ENCODE measurements at places on chromosomes 1 and 21.

DNA sequence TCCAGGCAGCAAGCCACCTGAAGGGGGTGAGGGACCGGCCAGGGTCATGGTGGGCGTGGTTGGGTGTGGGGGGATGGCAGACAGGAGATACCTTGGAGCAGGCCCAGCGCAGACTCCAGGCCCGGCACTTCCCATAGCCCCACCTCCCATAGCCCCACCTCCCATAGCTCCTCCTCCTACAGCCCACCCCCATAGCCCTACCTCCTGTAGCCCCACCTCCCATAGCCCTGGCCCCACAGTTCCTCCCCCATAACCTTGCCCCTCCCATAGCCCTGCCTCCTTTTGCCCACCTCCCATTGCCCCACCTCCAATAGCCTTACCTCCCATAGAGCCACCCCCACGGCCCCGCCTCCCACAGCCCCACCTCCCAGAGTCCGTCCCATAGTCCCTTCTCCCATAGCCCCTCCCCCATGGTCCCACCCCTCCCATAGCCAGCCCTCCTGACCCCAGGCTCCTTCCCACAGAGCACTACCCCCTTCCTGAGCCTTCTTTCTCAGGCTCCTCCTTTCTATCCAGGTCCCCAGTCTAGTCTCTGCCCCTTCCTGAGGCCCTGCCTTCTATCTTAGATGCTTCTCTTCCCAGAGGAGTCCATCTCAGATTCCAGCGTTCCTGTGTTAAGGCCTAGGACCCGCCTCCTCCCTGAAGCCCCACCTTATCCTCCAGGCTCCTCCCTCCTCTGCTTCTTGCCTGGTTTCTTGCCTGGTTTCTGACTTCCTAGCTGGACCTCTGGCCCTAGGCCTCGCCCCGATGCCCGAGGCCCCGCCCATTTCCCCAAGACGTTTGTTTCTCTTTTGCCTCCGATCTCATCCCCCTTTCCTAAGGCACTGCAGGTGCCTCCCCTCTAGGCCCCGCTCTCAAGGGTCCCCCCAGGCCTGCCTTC, 46.8 kb downstream of the PTPRU start:
- DNase-seq, result peak; percentile 22

DNA sequence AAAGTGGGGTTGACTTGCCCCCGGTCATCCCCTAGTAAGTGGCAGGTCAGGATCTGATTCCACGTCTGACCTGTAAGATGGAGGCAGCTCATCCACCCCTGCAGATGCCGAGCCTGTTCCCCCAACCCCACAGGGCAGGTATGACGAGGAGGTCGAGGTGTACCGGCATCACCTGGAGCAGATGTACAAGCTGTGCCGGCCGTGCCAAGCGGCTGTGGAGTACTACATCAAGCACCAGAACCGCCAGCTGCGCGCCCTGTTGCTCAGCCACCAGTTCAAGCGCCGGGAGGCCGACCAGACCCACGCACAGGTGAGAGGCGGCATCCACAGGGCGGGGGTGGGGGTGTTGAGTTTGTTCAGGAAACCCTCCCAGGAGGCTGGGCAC, 9.6 kb downstream of the TMEM201 start:
- DNase-seq, result no peak

DNA sequence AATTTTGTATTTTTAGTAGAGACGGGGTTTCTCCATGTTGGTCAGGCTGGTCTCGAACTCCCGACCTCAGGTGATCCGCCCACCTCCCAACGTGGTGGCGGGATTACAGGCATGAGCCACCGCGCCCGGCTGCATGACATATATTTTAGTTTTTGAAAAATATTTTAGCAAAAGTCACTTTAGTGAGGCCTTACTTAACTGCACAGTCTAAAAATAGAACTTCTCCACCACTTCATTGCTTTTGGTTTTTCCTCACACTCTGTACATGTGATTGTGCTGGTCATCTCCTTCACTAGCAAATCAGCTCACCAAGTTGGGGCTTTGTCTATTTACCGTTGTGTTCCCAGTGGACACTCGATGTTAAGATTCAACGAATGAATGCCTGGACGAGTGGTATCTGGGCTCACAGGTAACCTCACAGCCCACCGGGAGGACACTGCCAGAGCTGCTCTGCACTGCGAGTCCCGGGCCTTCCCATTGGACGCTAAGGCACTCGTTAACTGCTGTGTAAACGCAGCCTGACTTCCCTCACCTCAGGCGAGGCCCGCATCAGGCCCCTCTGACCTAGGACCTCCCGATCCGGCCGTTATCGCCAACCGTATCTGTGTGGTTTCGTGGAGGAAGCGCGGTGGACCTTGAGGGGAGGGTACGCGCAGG, 14.0 kb upstream of the ZNF692 start:
- peak; percentile 44 for DNase-seq

GRCh38 chr1:186775881-186776560, 52.7 kb upstream of the PLA2G4A start:
- no peak for DNase-seq

GRCh38 chr1:234963904-234964702, 164.5 kb downstream of the TOMM20 start:
- DNase-seq, result no peak

- peak; percentile 43 for DNase-seq
Observed at GRCh38 chr1:96845464-96845863, 123.9 kb downstream of the PTBP2 start.

DNA sequence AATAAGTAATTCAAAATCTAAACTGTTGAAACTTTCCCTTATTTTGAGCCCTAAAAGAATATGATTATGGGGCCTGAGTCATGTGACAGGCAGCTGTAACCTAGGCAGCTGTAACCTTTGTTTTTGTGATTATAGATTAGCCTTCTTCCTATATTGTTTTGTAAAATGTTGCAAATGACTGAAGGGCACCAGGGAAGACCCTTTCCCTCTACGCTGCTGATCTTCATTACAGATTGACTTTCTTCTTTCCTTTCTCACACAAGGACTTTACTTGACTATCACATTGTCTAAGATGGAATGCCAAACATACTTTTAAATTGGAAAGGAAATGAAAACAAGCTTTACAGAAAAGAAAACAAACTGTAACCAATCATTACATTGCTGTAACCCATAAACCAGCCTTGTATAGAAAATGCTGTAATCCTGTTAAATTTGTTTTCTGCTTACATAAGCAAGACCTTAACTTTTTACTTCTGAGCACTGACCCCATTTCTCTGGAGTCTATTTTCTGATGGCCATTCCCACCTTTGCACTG, 242.2 kb downstream of the RGS7 start:
- DNase-seq, result no peak

- DNase-seq, result no peak
Observed at GRCh38 chr1:245582026-245582425, 427.2 kb downstream of the KIF26B start.

DNA sequence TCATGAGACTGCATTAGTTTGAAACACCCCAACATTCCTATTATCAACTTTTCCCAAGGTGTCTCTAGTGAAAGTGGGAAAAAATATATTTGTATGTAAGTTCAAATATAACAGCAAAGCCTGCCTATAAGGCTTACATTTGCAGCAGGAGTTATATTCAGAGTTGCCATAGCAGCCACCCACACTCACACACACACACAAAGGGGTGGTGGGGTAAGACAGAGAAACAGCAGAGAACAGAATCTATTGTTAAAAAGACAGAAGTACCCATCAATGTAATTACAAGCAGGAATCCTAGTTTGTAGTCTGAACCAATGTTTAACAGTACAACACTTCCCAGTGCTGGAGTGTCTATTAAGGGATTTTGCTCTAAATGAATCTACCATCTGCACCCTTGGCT, 55.0 kb downstream of the PLPPR5 start:
- DNase-seq, result no peak

- DNase-seq, result no peak
Observed at GRCh38 chr1:101260556-101261350, 23.9 kb downstream of the S1PR1 start.

DNA sequence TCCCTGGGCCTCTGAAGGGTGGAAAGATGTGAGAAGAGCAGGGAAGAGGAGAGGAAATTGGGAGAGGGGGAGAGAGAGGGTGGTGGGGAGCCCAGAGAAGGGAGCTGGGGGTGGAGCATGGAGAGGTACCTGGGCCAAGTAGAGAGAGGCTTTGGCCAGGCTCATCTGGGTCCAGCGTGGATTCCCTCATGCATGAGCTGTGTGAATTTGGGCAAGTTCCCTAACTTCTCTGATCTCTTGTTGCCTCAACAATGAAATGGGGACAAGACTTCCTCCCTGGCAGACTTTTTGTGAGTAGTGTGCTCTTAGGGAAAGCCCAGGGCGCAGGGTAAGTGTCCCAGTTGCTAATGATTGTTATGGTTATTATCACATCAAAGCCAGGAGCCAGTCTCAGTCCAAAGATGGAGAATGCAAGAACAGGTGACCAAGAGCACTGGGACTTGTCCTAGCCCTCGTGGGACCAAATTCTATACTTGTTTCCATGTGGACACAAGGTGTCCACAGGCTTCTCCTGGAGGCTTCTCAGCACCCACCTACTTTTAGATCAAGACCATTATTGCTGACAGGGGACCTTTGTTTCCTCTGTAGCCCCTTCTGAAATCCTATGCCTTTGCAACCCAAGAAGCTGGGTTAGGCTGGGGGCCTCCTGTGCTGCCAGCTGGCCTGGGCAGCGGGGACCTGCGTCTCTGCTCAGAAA, 13.9 kb downstream of the IL6R start:
- DNase-seq, result no peak

- no peak for DNase-seq
Observed at GRCh38 chr1:229891227-229891626, 175.8 kb upstream of the GALNT2 start.

- DNase-seq, result no peak
Observed at GRCh38 chr1:18419113-18419844, 61.5 kb upstream of the KLHDC7A start.

GRCh38 chr1:99306644-99307043, 42.4 kb downstream of the PLPPR4 start:
- no peak for DNase-seq

- DNase-seq, result no peak
Observed at GRCh38 chr1:93842750-93843500, 36.1 kb downstream of the DNTTIP2 start.

GRCh38 chr1:81998165-81998564, 197.4 kb downstream of the ADGRL2 start:
- no peak for DNase-seq

GRCh38 chr1:158017800-158018595, 24.6 kb downstream of the KIRREL1 start:
- no peak for DNase-seq

DNA sequence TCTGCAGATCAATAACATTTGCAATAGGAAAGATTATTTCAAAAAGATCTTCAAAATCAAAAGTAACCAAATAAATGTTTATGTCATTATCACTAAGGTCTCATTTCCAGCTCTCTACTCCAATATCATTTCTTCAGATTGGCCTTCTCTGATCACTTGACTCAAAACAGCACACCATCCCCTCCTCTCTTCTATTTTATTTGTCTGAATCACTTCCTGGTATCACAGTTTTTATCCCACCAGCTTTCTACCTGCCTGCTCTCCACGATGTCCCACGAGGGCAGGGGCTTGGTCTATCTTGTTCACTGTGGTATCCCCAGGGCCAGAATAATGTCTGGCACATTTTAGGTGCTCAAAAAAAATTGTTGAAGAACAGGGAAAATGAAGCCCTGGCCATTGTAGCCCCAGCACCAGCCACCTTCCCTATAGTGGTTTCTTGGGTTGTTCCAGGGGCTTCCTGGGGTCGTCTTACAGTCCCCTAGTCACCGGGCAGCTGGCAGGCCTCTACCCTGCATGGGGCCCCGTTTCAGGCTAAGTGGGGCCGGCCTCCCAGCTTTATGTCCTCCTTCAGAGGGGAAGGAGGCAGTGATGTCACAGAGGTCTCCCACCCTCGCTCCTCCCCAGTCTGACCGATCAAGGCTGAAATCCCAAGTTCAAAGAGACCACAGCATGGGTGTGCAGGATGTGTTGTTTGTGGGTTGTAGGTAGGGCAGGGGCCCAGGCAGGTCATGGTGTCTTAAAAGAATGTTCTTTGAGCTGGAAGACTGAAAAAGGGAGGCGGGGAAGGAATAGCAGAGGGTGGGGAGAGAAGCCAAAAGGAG, 3.5 kb upstream of the PADI1 start:
- peak; percentile 60 for DNase-seq

GRCh38 chr1:40627987-40628902, 37.2 kb downstream of the RIMS3 start:
- peak; percentile 12 for DNase-seq

DNA sequence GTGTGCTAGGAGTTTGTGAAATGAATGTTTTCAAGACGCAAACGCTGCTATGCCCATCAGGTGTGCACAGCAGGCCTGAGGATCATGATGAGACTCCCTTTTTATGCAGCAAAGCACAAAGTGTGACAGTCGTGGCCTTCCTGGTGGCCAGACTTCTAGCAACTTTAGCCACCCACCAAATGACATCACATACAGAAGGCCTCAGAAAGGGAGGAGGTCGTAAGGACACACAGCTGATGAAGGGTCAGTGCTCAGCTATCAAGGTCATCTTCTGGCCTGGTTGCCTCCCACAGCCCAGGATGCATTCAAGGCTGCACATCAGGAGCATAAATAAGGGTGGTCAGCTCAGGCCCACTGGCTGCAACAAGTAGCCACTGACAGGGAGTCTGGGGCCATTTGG, 36.6 kb downstream of the BMP8A start:
- DNase-seq, result no peak

- DNase-seq, result no peak
Observed at GRCh38 chr1:154448331-154448811, 43.2 kb downstream of the IL6R start.

- DNase-seq, result no peak
Observed at GRCh38 chr1:30008998-30009657, 714.3 kb downstream of the MATN1 start.

DNA sequence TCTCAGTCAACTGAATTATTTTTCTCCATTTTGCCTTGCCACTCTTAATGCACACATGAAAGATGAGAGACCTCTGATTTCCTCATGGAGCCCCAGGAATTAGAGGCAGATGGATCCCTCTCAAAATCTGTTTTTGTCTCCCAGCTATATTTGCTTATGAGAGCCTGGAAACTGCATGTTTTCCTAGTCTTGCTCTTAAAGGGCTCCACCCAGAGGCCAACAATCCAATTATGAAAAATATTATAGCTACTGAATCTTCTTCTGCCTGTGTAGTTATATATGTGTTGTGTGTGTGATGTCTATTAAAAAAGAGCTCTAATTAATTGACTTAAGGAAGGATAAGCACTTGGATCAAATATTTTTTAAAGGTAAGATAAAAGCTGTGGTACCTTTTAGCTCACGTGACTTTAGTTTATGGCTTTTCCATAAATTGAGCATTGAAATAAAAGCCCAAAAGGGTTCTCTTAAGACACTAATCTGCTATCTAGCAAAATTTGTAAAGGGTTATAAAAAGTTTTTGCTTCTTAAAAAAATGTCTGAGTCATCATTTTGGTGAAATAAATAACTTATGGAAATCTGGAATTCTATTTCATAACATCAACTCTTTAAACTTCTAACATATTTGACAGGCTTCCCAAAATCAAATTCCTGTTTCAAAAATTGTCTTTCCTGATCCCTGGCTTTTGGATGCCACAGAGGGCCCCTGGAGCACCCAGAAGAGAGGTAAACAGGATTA, 31.2 kb upstream of the TSPEAR start:
- no peak for DNase-seq

- DNase-seq, result peak; percentile 30
Observed at GRCh38 chr1:13700521-13701270, 708 bp downstream of the PRDM2 start.

DNA sequence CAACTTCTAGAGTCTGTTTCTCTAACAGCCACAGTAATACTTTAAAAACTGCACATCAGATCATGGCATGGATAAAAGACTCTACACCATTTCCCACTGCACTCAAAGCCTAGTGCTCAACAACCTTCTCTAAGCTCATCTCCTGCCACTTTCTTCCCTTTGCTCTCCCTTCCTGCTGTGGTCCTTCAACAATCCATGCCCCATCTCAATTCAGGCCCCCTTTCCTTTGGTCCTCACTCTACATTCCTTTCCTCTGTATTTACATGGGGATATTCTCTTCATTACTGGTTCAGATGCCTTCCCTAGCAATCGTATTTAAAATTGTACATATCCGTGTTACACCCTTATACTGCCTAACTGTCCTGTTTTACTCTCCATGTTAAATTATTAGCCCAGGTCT, 19.0 kb downstream of the SOD1 start:
- no peak for DNase-seq
